H7 (cell line): ENCODE measurements at places on chromosomes 13 and 19. TPM values are rescaled to one million over a fixed set of nuclear protein-coding genes. Genes with fewer than 3 reads are reported as not detected.

Gene CD177
- 2.0 and 2.7 TPM in 2 replicates for total RNA-seq

Gene PCDH20
- total RNA-seq = 0.89 and 1.4 TPM in 2 replicates

Gene SH2D3A
- total RNA-seq = 11.7 and 12.8 TPM in 2 replicates

Gene ZSCAN22
- total RNA-seq = 2.6 and 2.7 TPM in 2 replicates

DNA sequence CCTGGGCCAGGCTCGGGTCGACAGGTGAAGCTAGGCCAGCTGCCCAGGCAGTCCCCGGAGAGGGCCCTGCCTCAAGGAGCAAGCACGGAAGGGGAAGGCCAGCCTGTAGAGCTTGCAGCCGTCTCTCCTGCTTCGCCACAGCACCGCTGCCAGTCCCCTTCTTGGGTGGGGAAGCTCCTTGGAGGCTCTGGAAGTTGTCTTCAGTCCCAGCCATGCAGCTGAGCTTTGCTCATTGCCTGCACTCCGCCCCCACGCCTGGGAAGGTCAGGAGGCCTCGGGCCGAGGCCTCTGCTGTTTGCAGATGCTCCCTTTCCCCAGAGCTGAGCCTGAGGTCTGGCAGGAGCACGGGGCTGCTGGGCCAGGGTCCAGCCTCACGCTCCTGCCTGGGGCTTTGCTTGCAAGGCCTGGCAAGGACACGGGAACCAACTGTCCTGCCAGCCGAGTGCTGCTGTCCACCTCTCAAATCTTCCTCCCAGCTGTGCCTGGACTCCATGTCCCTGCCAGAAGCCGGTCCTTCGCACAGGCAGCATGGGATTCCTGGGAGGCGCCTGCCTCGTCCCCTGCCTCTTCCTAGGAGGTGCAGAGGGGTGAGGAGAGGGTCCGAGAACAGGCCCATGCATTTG is 13.3 kb downstream of the PLEKHF1 start:
- peak; percentile 49 for DNase-seq

- peak; percentile 67 for DNase-seq
Observed at GRCh38 chr19:49858088-49858985, 7.4 kb downstream of the PTOV1 start.

DNA sequence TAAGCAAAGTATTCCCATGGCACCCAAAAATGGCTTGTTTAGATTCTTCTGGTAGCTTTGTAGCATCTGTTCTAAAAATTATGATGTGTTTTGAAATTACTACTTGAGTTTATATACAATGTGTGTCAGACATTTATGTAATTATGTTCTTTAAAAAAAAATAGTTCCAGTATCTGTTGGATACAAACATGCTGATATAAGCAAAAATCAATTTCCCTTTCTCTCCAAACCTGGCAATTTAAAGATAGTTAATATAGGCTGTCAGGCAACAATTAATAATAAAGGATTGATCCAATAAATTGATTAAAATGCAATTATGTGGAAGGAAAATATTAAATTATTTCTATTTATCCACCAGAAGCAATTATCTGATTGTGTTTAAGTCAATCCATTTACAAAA is 41.7 kb downstream of the OXGR1 start:
- no peak for DNase-seq
